Thymus (tissue), 14 donors: ENCODE measurements at places on chromosomes 11 and 22.

- DNase-seq: no peak
These were observed 14.8 kb downstream of the CD3E start for GRCh38 chr11:118319337-118319707.

- no peak for DNase-seq
These were observed 29.4 kb downstream of the YWHAH start for GRCh38 chr22:31973739-31974138.

- no peak for DNase-seq
These were observed 3.3 kb upstream of the LRFN4 start for GRCh38 chr11:66853242-66854229.

GRCh38 chr11:70036971-70037882, 40.9 kb upstream of the ANO1 start:
- DNase-seq: no peak

DNA sequence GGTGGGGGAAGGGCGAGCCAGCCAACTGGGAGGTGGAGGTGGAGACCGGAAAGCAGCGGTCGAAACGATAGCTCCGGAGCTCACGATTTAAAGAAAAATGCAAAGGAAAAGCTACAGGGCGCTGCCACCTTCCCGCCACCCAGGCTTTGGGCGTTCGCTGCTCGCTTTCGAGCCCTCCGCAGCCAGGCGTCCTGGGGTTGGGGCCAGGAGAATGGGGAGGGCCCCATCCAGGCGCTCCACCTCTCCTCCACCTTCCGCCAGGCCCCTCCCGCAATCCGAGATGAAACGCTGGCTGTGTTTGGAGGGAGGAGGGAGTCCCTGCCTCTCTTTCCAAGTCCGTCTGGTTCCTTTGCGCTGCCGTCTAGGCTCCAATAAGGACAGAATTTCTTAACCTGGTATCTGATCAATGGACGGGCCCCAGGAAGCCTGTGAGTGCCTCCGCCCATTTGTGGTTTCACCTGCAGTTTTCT, 483 bp upstream of the ABTB2 start:
- no peak for DNase-seq

DNA sequence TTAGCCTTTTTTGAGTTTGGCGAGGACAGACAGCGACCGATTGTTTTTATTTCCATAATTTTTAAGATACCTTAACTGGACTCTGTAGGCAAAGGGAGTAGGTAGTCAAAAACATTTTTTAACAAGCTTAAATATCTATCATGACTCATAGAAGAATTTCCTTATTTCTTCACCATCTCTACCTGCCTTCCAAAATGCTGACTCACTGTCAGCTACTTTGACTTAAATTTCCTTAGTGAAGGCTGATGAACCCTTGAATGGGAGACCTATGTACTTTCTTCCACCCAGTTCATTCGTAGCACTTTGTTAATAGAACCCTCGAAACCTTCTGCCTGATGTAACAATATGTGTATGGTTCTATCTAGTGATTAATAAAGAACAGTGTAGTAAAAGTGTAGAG, 1.1 kb upstream of the MTMR2 start:
- DNase-seq: no peak

GRCh38 chr22:46374663-46375474, 39.4 kb downstream of the TRMU start:
- no peak for DNase-seq
